ENCODE measurements at places on chromosomes 3 and 15. TPM values are rescaled to one million over a fixed set of nuclear protein-coding genes. Genes with fewer than 3 reads are reported as not detected.

DNA sequence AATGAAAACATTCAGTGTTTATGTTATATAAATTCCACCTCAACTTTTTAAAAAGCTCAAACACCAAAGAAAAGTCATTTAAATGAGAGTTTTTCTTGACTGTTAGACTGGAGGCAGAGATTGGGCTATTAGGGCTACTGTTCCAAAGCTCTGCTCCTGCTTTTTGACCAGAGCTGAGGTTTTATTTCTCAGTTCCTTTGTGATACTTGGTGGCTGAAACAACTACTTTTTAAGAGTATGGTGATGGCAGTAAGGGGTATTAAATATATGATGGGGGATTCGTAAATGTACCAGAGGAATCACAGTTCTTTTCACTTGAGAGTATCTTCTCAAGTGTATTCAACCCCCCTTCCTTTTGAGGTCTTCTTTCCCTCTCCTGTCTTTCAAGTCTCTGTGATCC is 186.1 kb upstream of the CGNL1 start:
- DNase-seq, result no peak

- no peak for DNase-seq
Observed at GRCh38 chr3:29185706-29186105, 95.2 kb upstream of the RBMS3 start.

- peak; percentile 29 for DNase-seq
Observed at GRCh38 chr3:184395320-184395660, 15.4 kb downstream of the CHRD start.

The HYKK gene
- 5.1 TPM for total RNA-seq

- DNase-seq, result peak; percentile 76
Observed at GRCh38 chr15:101723171-101723873, 951 bp downstream of the TARS3 start.

DNA sequence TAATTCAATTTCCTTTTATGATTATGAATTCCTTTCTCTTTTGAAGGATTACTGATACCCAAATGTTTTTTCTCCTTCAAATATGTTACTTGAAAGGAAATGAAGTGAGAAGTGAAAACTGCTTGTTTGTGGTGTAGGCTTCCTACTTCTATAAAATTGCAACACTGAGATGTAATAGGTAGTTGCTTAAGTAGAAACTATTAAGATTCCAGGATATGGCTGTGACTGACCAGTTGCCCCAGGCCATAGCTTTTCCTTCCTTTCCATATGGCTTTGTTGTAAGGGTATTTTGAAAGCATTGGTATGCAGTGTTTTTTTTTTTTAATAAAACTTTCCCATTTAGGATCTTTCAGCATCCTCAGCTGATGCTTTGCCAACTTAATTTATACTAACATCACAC is 28.5 kb downstream of the DNAJC13 start:
- no peak for DNase-seq

- DNase-seq, result peak; percentile 68
Observed at GRCh38 chr3:157128771-157129681, 30.9 kb downstream of the CCNL1 start.

DNA sequence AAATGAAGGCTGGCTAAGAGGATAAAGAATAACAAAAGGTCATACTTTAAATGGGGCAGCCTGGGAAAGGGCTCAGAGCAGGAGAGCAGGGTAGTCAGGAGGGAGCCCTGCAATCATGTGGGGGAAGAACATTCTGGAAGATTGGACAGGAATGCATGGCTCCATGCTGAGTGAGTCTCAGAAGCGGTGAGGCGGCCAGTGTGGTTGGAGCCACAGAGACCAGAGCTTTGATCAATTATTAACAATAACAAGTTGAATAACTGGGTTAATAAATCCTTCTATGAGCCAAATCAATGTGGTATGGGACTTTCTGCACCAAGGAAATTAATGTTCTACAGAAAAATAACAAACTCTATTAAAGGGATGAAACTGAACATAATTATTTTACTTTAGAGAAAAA is 57.9 kb upstream of the DCUN1D1 start:
- no peak for DNase-seq

The FBXO40 gene
- total RNA-seq, result not detected

DNA sequence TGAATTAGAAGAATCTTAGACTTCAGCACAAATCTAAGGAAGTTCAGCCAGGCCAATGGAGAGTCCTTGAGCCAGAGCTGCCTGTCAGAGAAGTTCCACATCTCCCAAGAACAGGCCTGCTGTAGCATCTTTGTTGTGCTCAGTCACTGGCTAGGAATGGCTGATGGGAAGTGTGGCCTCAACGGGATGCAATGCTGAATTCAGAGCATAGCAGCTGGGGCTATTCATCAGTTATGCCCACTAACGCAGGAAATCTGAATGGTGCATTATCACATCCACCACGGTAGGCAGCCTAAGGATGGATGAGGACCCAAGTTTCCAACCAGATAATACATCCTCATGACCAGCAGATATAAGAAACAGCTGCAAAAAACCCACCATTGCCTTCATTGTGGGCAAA is 3.2 kb upstream of the EIF1B start:
- DNase-seq, result peak; percentile 72

DNA sequence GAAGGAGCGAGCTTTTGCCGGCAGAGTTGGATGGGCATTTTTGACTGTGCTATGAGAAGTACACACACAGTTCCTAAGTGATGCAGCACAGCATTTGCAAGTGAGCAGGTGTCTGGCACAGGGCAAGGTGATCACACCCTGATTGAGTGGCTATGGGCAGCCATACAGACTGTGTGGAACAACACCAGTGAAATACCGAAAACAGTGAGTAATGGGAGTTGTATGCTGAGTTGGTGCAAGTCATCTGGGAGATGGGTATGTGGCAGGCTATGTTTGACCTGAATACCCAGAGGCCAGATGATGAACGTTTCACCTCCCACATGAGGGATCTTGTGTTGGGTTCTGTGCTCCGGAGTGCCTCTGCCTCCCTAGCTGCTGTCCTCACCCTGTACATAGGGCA is 53.5 kb upstream of the TIPARP start:
- DNase-seq, result no peak

DNA sequence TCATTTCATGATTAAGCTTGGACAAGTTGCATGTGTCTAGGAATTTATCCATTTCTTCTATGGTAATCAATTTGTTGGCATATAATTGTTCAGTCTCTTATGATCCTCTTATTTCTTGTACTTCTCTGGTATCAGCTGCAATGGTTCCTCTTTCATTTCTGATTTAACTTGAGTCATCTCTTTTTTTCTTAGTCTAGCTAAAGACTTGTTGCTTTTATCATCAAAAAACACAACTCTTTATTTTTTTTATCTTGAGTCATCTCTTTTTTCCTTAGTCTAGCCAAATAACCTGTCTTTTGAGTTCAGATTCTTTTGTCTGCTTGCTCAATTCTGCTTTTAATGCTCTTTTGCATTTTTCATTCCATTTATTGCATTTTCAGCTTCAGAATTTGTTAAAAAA is 37.3 kb downstream of the UBE3A start:
- DNase-seq, result peak; percentile 45

GRCh38 chr3:57952208-57952631 is 56.0 kb upstream of the FLNB start:
- DNase-seq, result peak; percentile 81
